Stimulated activated CD8-positive, alpha-beta memory T cell treated with anti-CD3 and anti-CD28 coated beads, Interleukin-4, amount 100 ng/mL, for 1 hour (primary cell): ENCODE measurements at places on chromosomes 5 and 9.

- no peak for DNase-seq
Observed at GRCh38 chr9:129175825-129176633, 2.0 kb downstream of the IER5L start.

DNA sequence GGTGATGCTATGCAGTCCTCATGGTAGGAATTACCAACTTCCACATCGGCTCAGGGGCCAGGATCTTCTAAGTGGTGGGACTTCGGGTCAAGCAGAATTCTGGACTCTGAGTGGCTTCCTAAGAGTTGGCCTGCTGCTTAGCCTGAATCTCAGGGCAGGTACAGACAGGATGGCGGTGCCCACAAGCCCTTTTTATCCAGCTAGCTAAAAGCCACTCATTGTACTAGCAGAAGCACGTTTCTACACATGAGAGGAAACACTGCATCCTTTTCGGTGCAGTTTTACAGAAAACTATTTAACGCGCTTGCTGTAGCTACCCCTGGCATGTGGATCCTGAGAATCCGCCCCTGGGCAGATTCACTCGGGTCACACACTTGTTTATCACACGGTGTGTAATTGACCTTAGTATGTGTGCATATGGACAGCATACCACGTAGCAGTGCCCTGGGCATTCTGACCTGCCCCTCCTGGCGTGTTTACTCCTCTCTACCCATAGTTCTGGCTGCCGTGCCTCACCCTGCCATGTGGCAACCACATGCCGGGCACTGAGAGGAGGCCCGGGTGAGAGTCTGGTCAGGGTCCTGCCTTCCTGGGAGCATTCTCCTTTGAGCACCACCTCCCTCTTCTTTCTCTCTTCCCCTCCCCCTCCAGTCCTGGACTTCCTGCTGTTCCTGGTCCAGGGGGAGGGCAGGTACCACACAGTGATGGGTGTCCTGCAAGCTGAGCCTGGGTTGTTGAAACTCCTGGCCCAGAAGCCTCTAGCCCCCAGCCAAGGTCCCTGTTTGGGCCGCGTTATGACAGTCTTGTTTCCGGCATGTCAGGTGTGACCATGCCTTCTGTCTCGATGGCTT is 65.9 kb downstream of the DAB2IP start:
- no peak for DNase-seq

- DNase-seq = no peak
Observed at GRCh38 chr9:126675147-126675467, 61.4 kb downstream of the LMX1B start.

GRCh38 chr9:110047232-110047954 is 160.6 kb downstream of the C9orf152 start:
- no peak for DNase-seq

GRCh38 chr9:82996941-82997340 is 66.0 kb downstream of the RASEF start:
- DNase-seq = no peak

DNA sequence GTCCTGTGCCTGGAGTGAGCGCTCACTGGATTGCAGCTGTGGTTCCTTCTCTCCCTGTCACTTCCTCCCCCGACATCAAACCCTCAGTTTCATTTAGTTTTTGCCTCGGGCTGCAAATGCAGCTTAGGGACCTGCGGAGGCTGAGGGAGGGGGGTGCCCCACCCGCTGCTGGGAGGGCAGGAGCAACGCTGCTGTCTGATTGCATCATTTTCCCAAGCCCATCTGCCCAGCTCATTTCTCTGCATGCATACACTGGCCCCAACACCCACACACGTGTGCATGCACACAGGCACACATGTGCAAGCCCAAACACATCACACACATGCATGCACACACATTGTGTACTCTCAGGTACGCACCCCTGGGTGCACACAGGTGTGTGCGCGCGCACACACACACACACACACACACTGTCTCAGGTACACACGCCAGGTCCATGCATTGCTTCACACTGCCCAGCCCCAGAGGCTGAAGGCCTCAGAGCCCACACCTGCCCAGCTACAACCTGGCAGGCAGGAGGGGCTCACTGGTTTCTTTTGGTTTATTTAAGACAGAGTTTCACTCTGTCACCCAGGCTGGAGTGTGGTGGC is 3.4 kb downstream of the ASS1 start:
- DNase-seq = no peak

- DNase-seq = no peak
Observed at GRCh38 chr9:15155826-15156225, 151.2 kb downstream of the TTC39B start.

- DNase-seq = no peak
Observed at GRCh38 chr9:15211815-15212495, 95.1 kb downstream of the TTC39B start.

- DNase-seq = no peak
Observed at GRCh38 chr9:72362118-72362531, 2.9 kb downstream of the ZFAND5 start.

DNA sequence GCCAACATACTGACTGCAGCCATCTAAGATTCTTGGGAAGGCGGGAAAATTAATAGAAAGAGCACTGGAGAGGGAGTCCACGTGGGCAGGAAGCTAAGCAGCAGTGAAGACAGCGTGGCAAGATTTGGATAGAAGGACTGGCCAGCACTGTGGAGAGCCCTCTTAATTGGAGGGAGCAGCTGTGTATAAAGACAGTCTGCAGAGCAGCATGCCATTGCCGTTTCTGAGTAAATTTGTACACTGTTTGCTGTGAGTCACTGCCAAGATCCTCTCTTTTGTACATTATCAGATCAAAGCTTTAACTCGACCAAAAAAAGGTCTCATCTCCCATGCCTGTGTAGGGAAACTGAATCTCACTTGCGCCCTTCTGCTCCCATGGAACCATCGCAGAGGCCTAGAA is 45.3 kb downstream of the INSYN2B start:
- no peak for DNase-seq

- DNase-seq = no peak
Observed at GRCh38 chr5:133340002-133340755, 272.2 kb downstream of the FSTL4 start.

GRCh38 chr5:6572086-6572824 is 60.6 kb downstream of the NSUN2 start:
- no peak for DNase-seq

- DNase-seq = no peak
Observed at GRCh38 chr9:135104761-135105160, 17.3 kb downstream of the OLFM1 start.

- DNase-seq = no peak
Observed at GRCh38 chr9:31908891-31909480, 475.5 kb upstream of the ACO1 start.

DNA sequence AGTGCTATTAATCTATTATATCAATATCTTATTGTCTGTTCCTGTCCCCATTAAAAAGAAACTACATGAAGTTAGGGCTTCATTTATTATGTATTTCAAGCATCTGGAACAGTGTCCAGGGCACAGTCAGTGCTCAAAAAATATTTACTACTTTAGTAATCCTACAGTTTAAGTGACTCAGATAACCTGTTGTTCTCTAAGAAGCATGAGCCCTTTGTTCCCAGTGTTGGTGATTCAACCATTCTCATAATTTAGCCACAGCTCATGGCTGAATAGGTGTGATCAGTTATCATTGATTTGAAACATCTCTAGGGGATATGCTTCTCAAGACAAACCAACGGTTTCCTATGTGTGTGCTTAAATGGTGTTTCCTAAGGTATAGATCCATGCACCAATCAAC is 292.7 kb downstream of the TMEM167A start:
- DNase-seq = no peak

DNA sequence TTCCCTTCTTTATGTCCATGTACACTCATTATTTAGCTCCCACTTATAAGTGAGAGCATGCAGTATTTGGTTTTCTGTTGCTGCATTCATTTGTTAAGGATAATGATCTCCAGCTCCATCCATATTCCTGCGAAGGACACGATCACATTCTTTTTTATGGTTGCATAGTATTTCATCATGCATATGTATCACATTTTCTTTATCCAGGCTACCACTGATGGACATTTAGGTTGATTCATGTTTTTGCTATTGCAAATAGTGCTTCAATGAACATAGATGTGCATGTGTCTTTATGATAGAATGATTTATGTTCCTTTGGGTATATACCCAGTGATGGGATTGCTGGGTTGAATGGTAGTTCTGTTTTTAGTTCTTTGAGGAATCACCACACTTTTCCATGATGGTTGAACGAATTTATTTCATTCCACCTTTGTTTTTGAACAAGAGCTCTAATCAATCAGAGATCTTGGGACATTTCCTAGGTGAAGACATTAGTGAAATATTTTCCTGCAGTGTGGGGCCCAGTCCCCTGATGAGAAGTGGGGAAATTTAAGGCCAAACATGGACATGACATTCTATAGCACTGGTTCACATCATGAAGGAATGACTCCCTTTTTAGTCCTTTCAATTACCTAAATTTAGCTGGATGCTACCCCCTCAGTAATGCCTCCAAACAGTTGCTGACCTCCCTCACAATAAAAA is 7.1 kb upstream of the TEX48 start:
- DNase-seq = no peak

GRCh38 chr9:134929193-134930158 is 11.8 kb upstream of the FCN1 start:
- DNase-seq = no peak

- no peak for DNase-seq
Observed at GRCh38 chr5:17772232-17772631, 138.0 kb downstream of the TAF11L14 start.

DNA sequence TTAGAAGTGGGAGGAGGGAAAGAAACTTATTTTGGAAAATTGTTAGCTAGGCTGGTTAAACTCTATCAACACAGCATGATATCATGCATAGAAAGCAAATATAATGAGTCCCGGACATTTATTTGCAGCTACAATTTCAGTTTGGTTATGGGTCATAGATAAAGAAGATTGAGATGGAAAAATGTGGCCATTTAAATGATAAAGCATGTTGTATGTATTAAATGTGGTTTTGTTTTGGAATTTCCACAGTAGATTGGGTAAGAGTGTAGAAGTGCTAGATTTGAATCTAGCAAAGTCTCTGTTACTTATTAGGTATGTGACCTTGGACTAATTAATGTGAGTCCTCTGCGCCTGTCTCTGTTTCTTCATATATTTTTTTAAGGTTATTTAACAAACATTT is 217.4 kb downstream of the KDM4C start:
- DNase-seq = no peak

- no peak for DNase-seq
Observed at GRCh38 chr9:71681104-71681707, 87.1 kb downstream of the CEMIP2 start.

- DNase-seq = no peak
Observed at GRCh38 chr5:120546922-120547321, 82.8 kb downstream of the PRR16 start.

DNA sequence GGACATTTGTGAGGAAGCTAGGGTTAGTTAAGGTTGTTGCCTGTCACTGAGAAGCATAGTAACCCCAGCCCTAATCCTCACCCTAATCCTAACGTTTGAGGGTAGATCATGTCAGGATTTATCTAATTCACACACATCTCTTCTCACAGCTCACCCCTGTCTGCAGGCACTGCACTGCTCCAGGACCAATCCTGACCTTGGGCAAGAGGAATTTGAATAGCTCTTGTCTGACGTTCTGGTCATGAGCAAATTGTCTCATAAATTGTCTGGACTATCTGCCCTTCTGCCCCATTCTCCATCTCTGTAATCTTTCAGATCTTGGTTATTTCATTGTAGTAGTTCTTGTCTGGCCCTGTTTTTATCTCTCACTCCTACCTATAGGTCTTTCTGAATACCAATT is 18.7 kb downstream of the CRHBP start:
- DNase-seq = no peak

DNA sequence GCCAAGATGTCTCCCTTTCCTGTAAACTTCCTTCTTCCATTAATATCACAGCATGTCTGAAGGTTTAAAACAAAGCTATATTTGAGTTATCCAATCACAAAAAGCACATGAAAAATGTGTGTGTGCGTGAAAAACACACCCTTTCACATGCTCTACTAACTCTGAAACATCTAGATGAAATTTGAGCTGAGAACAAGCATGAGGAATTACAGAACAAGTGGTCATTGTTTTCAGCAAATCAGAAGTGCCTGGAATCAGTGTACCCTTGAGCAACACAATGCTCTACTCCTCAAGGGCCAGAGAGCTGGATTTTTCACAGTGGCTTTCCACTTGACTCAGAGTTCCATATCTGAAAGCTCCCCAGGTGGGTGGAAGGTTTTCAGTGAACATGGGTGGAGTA is 255.9 kb downstream of the PSAT1 start:
- no peak for DNase-seq

- no peak for DNase-seq
Observed at GRCh38 chr5:4042311-4042710, 446.7 kb downstream of the IRX1 start.

GRCh38 chr9:84296146-84296843 is 44.3 kb downstream of the SLC28A3 start:
- DNase-seq = no peak

GRCh38 chr5:158754018-158754514 is 345.6 kb downstream of the EBF1 start:
- DNase-seq = no peak
